ENCODE measurements at places on chromosomes 12 and 14. TPM values are rescaled to one million over a fixed set of nuclear protein-coding genes. Genes with fewer than 3 reads are reported as not detected.

CDC42BPB gene
- total RNA-seq: 118 TPM

ADAMTS20 gene
- total RNA-seq: not detected

AQP2 gene
- not detected for total RNA-seq

KCNC2 gene
- not detected for total RNA-seq

TULP3 gene
- 24.0 TPM for total RNA-seq

E2F7 gene
- total RNA-seq: 7.3 TPM

ZBTB1 gene
- total RNA-seq: 61.3 TPM

KLHDC1 gene
- 6.6 TPM for total RNA-seq

CORO1C gene
- 131 TPM for total RNA-seq

LTBP2 gene
- 89.2 TPM for total RNA-seq

ZC3H10 gene
- total RNA-seq: 5.6 TPM

KRT7 gene
- total RNA-seq: 19.2 TPM

TAS2R42 gene
- total RNA-seq: not detected
